ENCODE measurements at places on chromosomes 6 and 20. TPM values are rescaled to one million over a fixed set of nuclear protein-coding genes. Genes with fewer than 3 reads are reported as not detected.

TMX4 gene
- 65.3 TPM for total RNA-seq

- H3K36me3 ChIP-seq: no peaks in the 10 kb centered on the region
- H3K27ac ChIP-seq: no peak overlapping the region
- DNase-seq: no peak
- H3K27me3 ChIP-seq: no peaks in the 10 kb centered on the region
- H3K4me1 ChIP-seq: no peaks in the 10 kb centered on the region
- no peak overlapping the region for H3K4me3 ChIP-seq
Observed at GRCh38 chr6:96391776-96392360, 129.7 kb upstream of the UFL1 start.

GRCh38 chr20:34715384-34715783 is 11.2 kb downstream of the TP53INP2 start:
- no peaks in the 10 kb centered on the region for H3K27me3 ChIP-seq
- no peak overlapping the region for H3K4me3 ChIP-seq
- H3K36me3 ChIP-seq: peaks cover 20% of the 10 kb centered on the region
- H3K4me1 ChIP-seq: peaks cover 3% of the 10 kb centered on the region
- no peak overlapping the region for H3K27ac ChIP-seq

- H3K27ac ChIP-seq: peak overlapping the region; percentile 85
- H3K36me3 ChIP-seq: peaks cover 51% of the 10 kb centered on the region
- no peak for DNase-seq
- peak overlapping the region; percentile 78 for H3K4me3 ChIP-seq
- no peaks in the 10 kb centered on the region for H3K27me3 ChIP-seq
Observed at GRCh38 chr6:31958412-31958740, 395 bp downstream of the NELFE start.

TRIM10 gene
- total RNA-seq: not detected

- no peak overlapping the region for H3K4me3 ChIP-seq
- no peaks in the 10 kb centered on the region for H3K36me3 ChIP-seq
- H3K4me1 ChIP-seq: no peaks in the 10 kb centered on the region
Observed at GRCh38 chr20:17752459-17752858, 52.7 kb downstream of the BANF2 start.

GSTA1 gene
- 26.7 TPM for total RNA-seq

THEMIS gene
- not detected for total RNA-seq

- no peaks in the 10 kb centered on the region for H3K36me3 ChIP-seq
- H3K27me3 ChIP-seq: no peaks in the 10 kb centered on the region
- no peak overlapping the region for H3K4me3 ChIP-seq
- DNase-seq: no peak
- H3K27ac ChIP-seq: no peak overlapping the region
- no peaks in the 10 kb centered on the region for H3K4me1 ChIP-seq
Observed at GRCh38 chr6:15968519-15968918, 160.4 kb upstream of the MYLIP start.

PKIB gene
- not detected for total RNA-seq

DNA sequence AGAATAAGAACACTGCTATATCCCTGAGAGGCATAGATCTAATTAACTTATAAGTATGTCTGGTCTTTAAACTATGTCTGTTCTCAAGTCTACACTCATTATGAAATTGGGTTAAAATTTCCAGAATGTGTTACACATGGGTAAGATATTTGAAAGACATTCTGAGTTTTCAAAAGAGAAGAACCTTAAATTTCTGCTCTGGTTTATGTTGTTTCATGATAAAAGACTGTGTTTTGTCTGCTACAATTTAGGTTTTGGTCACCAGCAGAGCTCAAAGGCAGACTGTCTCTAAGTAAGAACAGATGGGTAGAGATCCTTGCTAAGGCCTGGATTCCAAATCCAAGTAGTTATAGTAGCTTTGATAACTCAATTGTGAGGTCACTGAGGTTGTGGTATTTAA is 6.0 kb downstream of the STMND1 start:
- H3K4me3 ChIP-seq: no peak overlapping the region
- no peak overlapping the region for H3K27ac ChIP-seq
- no peaks in the 10 kb centered on the region for H3K27me3 ChIP-seq
- H3K36me3 ChIP-seq: no peaks in the 10 kb centered on the region

DNA sequence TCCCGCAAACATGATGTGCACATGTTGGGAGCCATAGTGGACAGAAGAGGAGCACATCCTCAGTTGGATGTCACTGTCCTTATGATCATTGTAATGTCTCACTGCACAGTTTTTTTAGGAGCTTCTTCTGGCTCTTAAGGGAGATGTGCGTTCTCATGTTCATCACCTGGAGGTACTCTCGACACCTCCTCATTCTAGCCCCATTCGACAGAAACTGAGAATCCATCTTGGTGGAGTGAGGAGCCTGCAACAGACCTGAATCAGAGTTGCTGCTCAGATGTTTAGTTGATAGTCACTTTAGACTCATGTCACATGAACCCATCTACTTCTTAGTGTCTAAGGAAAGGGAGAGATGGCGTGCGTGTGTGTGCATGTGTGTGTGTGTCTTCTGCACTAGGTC is 2.3 kb upstream of the BMP6 start:
- no peak overlapping the region for H3K27ac ChIP-seq
- no peak for DNase-seq

All from ascending aorta (tissue), 2 donors.